ENCODE measurements at places on chromosomes 2 and 18.
A peak's percentile ranks its signal among the peaks of the same experiment; 100 is the strongest.

- no peak for DNase-seq
Observed at GRCh38 chr2:11831415-11831814, 85.0 kb downstream of the LPIN1 start.

DNA sequence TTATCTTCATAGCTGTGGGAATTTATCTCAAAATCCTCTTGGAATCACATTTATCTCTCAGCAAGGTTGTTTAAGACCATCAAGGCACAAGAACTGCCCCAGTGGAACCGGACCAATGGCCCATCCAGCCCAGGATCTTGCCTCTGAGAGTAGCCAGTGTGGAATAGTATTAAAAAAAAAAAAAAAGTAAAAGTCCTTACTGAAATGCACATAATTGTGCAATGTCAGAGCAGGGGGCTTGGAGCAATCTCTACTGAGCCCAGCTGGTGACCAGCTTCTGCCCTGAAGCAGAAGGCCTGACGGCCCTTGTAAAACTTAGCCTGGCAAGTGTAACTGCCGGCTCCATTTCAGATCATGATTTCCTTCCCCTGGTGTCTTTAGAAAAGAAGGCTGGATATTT is 355.6 kb upstream of the PIK3C3 start:
- no peak for DNase-seq

DNA sequence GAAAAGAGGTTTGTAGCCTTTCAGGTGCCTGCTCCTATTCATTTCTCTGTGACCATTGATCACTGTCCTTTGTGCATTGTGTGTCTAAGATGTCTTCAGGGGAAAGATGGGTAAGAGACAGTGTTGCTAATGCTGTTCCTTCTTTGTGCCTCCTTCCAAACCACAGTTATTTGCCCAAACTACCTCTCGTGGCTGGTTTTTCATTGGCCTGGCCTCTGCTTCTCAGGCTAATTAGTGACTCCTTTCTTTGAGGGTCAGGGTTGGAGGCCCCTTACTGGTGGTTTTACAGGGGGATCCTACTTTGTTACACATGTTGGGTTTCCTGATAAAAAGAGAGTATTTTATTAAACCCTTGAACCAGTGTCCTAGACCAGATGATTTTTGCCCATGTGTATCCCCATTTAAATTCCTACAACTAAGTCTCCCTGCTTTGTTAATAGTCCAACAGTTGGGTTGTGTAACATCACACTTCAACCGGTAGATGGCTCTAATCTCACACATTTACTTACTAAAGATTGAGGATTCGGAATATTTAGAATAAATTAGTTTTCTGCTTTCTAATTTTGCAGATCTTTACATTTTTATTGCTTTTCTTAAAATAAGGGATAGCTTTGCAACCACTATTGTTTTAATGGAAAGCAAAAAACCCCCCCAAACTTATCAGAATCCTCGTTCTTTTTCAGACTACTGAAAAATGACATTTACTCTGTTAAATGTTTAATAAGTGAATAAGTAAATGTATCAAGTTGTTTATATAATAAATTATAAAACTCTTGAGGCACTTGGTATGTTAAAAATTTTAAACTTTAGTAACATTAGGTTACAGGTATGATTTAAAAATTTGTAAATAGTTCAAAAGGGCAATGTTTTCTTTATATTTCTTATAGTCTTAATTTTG is 2.4 kb downstream of the MARS2 start:
- peak; percentile 61 for DNase-seq

- peak; percentile 67 for DNase-seq
Observed at GRCh38 chr2:230865766-230866755, 1.3 kb downstream of the ITM2C start.

DNA sequence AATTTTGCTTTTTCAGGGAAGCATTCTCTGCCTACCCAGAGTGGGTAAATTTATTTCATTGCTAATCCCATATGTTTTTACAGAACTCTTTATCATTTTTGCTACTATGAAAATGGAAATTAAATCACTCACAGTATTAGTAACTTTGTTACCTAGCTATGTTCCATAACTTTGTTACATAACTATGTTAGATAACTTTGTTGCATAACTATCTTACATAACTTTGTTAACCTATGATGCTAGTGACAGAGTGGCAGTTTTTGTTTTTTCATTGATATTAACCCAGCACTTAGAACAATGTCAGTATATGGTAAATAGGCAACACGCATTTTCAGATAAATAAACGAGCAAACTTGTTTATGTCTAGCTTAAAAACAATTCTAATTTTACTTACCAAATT is 286.6 kb downstream of the LRP1B start:
- DNase-seq: no peak

- DNase-seq: no peak
Observed at GRCh38 chr18:2459886-2460285, 111.4 kb downstream of the METTL4 start.

- no peak for DNase-seq
Observed at GRCh38 chr2:65658881-65659280, 226.5 kb upstream of the SPRED2 start.

- DNase-seq: no peak
Observed at GRCh38 chr2:74107071-74107470, 40.6 kb downstream of the BOLA3 start.

DNA sequence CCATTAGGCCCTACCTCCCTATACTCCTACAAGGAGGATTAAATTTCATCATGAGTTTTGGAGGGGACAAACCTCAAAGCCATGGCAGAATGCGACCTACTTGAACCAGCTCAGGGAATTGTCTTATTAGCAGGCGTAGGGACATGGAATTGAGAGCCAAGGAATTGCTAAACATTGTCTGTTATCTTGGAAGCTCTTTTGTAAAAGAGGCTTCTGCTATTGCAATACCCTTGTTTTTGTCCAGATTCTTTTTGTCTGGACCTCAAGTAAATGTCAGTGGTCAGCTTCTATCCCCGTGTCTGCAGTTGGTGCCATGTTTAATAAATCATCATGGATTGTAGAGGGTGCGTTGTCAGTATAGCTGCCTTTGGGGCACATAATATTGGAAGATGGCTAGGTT is 62.3 kb downstream of the RHBDD1 start:
- no peak for DNase-seq

DNA sequence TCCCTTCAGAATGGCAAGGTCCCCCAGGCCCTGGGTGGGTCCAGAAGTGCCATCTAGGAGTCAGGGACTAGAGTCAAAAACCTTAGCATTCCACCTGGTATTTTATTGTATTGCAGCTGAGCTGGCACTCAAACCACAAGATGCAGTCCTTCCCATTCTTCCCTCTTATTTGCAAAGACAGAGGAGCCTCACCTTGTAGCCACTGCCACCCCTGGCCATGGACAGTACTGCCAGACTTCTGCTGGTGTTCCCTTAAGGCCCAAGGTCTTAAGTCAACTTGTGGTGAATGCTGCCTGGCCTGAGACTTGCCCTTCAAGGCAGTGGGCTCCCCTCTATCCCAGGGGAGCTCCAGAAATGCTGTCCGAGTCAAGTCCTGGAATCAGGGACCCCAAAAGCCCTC is 6.9 kb downstream of the UGT1A10 start:
- no peak for DNase-seq

- no peak for DNase-seq
Observed at GRCh38 chr2:66536997-66537396, 102.1 kb downstream of the MEIS1 start.

GRCh38 chr2:65863713-65864112 is 431.3 kb upstream of the SPRED2 start:
- no peak for DNase-seq

DNA sequence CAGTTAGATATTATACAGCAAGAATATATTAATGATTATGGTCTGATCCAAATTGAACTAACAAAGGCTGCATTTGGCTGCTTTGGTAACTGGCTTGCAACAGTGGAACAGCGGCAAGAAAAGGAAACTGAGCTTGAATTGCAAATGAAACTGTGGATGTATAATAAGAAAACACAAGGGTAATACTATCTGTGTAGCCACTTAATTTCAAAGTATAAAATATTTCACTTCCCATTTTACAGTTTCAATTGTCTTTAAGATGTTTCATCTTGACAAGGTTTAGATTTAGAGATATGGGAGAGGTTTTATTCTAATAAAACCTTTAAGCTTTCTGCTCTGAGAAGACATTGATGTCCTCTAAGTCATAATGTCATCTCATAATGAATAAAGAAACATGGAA is 23.8 kb downstream of the WDR75 start:
- no peak for DNase-seq

DNA sequence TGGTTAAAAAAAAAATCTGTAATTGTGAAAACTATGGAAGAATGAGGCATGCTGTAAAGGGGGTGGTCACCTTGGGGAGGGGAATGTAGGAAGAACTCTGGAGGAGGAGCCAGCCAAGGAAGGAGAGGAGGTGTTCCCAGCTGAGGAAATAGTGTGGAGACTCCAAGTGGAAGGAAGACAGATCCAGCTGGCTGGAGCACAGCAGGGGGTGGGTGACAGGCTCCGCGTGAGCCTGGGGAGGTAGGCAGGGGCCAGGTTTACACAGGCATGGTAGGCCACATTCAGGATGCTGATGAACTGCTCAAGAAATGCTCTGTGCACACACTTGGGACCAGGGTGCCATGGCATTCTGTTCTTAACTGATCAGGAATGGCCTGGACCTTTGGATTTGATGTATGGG is 16.8 kb downstream of the AFF3 start:
- DNase-seq: no peak

DNA sequence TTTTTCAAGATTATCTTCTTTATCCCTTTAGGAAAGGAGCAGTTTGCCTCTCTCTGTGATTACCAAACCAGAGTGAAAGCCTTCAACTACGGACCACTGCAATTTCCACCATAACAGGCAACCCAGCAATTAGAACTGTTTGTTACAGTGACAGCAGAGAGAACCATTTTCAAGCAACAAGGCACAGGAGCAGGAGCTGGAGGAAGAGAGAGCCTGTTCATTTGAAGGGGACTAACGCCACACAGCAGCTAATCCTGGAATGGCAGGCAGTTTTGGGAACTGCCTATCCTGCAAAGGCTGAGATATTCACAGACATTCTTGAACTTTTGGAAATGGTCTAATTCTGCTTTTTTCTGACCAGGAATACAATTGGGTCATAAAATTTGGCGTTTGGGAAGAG is 1541.9 kb upstream of the PIK3C3 start:
- DNase-seq: peak; percentile 43

DNA sequence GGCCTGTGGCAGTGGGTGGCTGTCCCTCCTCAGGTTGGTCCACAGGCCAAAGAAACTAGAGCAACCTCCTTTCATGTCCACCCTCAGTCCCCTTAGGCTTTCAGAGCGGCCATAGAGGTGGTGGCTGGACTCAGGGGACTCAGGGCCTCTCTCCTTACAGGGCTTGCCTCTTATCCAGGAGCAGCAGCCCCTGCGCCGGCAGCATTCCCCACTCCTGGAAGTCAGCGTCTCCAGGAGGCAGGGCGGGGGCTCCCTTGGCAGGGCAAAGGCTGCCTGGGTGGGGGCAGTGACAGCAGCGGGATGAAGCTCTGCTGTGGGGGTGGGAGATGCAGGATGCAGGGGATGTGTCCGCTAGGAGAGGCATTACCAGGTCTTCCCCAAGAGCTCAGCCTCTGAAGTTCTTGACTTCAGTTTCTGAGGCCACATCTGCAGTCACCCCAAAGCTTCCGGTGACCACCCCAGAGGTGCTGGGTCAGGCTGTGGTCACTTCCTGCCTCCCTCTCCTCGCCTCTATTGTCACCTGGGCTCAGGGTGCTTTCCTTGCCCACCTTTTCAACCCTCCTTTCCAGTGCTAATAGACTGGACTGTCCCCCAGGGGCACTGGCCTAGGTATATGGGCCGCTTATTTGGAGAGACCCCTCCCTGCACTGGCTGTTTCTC is 8.6 kb upstream of the GPR55 start:
- DNase-seq: no peak

DNA sequence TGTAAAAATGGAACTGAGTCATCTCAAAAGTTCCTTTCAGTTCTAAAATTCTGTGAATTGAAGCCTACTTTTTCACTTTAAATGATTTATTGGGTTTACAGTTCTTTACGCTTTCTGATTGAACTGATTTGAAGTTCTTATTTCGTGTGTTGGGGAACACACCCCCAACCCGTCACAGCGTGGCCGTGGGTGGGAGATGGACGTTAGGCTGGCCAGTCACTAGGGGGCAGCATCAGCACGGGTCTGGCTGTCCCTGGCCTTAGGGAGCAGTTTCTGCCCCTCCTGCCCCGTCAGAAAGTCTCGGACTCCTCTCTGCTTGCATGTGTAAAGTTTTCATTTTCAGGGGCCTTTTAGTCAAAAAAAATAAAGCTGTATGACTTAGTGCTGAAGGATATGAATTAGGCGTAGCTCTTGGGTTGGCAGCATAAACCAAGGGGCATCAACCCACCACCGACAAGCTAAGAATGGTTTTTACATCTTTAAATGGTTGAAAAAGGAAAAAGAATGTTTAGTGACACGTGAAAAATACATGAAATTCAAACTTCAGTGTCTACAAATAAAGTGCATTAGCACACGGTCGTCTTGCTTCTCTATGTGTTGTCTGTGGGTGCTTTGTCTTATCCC is 63.4 kb downstream of the ZCCHC2 start:
- DNase-seq: peak; percentile 91

DNA sequence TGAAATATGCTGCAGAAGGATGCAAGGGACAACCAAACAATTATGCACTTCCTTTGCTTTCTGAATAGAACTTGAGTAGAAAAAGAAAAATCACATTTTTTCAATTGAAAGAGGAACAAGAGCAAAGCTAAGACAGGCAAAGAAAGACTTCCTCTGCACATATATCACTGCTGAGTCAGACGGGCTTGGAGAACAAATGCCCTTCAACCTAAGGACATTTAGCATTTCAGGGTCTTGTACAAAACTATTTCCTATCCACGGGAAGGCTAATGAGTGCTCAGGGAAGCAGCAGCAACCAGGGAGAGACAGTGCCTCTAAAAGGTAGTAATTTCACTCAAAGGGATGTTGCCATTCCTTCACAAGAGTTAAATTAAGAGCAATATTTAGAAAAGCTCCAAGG is 570.0 kb upstream of the GCFC2 start:
- no peak for DNase-seq

- DNase-seq: no peak
Observed at GRCh38 chr2:124542932-124543640, 518.0 kb downstream of the CNTNAP5 start.

DNA sequence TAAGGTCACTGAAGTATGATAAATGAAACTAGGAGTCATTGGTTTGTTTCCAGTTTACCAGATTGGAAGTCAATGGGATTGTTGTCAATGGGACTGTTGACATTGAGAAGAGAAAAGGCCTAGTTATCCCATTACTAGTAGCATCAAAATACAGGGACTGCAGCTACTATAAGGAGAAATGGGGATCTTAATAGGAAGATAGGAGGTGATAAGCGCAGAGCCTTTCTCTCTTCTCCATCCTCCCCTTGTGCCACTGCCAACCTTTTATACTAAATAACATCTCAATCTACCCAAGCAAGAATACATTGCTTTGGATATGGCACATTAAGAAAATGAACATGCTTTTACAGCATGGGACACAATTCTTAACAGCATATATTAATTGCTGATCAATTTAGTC is 10.5 kb upstream of the BBS5 start:
- no peak for DNase-seq

GRCh38 chr2:166297951-166298350 is 77.8 kb downstream of the SCN9A start:
- DNase-seq: no peak

All from globus pallidus (tissue), 1 donor.